ENCODE measurements at places on chromosomes 16 and 17.

GRCh38 chr16:65201511-65201910, 79.6 kb upstream of the CDH11 start:
- no peak for DNase-seq

- peak; percentile 47 for DNase-seq
These were observed 148.2 kb upstream of the GOT2 start for GRCh38 chr16:58882292-58882691.

DNA sequence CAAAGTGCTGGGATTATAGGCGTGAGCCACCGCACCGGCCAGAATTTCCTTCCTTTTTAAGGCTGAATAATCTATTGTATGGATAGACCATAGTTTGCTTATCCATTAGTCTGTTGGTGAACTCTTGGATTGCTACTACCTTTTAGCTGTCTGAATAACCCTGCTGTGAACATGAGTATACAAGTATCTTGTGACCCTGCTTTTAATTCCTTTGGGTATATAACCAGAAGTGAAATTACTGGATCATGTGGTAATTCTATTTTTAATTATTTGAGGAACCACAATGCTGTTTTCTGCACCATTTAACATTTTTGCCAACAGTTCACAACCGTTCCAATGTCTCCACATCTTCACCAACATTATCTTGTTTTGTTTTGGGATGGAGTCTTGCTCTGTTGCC, 4.6 kb upstream of the OTOA start:
- no peak for DNase-seq

GRCh38 chr16:89132194-89133005, 38.7 kb downstream of the ACSF3 start:
- no peak for DNase-seq

DNA sequence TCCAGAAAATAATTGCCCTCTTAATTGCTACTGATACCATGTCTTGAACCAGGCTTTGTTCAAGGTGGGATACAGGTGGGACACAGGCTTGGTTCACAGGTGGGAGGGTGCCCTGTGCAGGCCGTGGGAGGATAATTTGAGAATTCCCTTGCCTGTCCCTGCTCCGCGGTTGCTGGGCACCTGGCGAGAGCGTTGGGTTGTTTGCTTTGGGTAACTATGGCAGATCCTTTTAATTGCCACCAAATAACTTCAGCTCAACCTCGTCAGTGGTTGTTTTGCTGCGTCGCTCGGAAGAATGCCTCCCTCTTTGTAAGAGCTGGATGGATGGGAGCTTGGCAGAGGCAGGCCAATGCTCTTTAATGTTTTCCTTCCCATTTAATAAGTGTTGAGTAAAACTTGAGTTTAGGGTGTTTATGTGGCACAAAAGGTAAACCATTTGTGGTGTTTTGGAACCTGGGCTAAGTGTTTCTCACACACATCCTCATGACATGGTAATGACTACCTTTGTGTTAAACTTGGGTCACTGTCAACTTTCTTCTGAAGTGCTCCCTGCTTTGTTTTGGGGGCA, 202.5 kb downstream of the MSI2 start:
- DNase-seq = no peak

- DNase-seq = peak; percentile 73
These were observed 21.4 kb downstream of the QPRT start for GRCh38 chr16:29700253-29700987.

- DNase-seq = no peak
These were observed 35.4 kb upstream of the LYRM9 start for GRCh38 chr17:27928587-27928986.

DNA sequence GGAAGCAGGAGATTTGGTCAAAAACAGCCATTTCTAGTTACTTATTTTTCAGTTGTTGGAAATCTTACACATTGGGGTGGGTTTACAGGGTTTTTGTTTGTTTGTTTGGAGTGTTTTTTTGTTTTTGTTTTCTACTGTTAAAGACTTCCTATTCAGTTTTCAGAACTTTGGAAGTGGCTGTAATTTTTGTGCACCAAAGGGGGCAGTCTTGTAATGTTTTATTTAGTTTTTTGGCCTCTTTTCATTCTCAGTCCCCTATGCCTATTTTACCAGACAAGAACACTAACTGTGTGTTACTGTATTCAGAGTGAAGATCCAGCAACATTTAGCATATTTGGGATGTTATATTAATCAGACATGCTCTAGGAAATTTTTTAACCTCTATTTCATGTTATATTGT, 20.6 kb downstream of the TPPP3 start:
- DNase-seq = no peak

DNA sequence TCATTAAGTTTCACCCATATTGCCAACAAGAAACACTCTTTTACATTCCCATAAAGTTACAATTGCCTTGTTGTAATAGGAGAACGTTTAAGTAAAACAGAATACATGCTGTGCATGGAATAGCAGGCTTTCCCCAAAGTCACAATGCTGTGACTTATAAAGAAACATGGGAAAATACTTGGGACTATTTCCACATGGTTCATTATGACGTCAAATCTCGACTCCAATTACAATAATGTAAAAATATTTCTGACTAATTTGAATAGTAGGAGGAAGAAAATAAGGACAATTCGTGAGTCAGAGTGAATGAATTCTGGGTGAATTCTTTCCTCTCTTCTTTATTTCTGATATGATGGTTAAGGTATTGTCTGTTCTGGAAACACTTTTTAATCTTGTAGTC, 52.8 kb downstream of the CDH11 start:
- DNase-seq = no peak

DNA sequence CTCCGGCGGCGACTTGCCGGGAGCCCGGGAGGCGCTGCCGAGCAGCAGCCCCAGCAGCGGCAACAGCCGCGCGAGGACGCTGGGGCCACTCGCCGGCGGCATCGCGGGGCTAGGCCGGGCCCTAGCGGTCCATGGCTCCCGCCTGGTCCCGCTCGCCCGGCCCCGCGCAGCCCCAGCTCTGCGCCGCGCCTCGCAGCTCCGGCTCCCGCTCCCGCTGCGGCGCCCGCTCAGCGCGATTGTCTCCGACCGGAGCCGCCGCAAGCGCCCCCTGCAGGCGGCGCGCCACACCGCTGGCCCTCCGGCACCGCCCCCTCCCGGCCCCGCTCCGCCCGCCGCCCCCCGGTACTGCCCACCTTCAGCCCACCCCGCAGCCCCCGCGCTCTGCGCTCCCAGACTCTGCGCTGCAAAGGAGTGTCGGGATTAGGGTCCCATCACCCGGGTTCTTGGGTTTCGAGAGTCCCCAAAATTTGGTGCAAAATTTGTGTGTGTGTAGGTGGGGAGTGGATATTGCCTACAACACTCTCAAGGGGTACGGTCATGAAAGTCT, at the start of gene FAM171A2:
FAM171A2 (minus strand) TSS at position 241 of the 547 bp plus-strand sequence; CDS start at position 102, 139 bp downstream.
- peak; percentile 90 for DNase-seq

DNA sequence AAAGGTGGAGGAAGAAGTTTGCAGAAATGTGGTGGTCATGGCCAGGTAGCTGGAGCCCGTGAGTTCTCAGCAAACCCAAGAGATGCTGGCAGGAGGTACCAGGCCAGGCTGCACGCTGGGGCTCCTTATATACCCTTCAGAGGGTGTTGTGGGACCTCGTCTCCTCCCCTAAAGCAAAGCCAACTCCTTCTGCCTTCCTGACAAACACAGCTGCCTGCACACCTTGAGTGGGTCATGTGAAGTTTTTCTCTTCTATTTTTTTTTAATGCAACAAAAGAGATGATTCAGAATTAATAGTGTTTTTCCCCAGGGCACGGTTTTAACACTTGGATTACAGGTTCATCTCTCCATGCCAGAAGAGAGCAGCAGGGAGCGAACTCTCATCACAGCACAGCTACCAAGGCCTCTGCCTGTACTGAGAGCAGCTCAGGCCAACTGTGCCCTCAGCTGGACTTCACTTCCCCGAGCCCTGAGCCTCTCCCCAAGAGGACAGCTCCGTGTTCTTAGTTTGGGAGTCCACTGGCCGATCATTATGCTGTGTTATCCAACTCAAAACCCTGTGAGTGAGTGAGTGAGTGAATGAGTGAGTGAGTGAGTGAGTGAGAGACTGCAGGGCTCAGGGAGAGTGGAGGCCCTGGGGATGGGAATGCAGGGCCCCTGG, at the start of gene KRT15:
KRT15 (minus strand) TSS at position 102 of the 661 bp plus-strand sequence; CDS start at position 39, 63 bp downstream.
- no peak for DNase-seq

GRCh38 chr17:28812091-28812747, 30.4 kb downstream of the FAM222B start:
- DNase-seq = peak; percentile 99

GRCh38 chr16:89723279-89724250, 2.2 kb downstream of the ZNF276 start:
- no peak for DNase-seq

- no peak for DNase-seq
These were observed 15.0 kb downstream of the MAP2K4 start for GRCh38 chr17:12035673-12036072.

GRCh38 chr17:50101346-50102163, 6.4 kb downstream of the PDK2 start:
- DNase-seq = no peak

- no peak for DNase-seq
These were observed 16.4 kb upstream of the RBFOX3 start for GRCh38 chr17:79627184-79627765.

DNA sequence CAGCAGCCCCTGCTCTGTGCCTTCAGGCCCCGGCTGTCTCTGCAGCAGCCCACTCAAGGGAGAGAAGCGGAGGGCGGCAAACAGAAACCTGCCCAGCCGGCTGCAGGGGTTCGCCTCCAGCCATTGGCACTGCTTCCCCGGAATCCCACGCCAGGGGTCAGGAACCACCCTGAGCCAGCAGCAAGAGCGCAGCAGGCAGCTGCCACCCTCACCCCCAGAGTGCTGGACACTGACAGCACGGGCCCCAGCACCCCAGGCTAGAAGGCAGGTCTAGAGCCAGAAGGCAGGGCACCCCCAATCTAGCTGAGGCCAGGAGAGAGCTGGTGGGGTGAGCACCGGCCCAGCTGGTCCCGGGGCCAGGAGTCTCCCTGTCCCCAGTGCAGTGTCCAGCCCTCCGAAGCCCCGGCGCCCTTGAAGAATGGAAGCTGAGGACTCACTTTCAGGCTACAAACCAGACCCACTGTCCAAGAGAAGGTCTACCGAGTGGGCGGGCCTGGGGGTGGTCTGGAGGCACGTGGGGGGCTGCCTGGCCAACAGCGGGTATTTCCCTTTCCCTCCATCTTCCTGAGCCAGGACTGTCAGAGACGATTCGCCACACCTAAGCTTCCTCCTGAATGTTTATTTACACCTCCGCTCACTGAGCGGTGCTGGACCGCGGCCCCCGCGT, 8.4 kb downstream of the UBALD2 start:
- no peak for DNase-seq

DNA sequence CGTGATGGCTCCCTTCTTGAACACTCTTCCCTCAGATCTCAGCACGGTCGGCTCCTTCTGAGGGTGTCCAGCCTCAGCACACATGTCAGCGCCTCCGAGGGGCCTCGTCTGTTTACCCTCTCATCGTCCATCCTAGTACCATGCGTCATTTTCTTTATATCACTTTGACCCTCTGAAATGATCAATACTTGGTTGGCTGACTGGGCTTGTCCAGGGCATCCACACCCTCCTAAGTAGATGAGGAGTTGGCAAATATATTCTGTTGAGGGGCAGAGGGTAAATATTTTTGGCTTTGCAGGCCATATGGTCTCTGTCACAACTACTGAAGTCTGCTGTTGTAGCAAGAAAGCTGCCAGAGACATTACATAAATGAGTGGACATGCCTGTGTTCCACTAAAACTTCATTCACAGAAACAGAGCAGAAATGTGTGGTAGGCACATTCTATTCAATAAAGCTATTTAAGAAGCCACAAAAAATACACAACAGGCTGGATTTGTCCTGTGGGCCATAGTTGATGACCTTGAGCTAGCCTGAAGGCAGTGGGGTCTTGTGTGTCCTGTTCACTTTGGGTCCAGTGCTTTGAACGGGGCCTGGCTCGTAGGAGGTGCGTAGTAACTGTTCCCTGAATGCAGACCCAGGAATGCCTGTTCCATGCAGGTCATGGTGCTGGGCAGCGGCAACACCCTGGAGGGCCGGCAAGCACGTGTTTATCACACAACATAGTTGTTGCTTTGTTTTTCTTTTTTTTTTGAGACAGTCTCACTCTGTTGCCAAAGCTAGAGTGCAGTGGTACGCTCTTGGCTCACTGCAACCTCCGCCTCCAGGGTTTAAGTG, 185.8 kb downstream of the SNX29 start:
- no peak for DNase-seq

DNA sequence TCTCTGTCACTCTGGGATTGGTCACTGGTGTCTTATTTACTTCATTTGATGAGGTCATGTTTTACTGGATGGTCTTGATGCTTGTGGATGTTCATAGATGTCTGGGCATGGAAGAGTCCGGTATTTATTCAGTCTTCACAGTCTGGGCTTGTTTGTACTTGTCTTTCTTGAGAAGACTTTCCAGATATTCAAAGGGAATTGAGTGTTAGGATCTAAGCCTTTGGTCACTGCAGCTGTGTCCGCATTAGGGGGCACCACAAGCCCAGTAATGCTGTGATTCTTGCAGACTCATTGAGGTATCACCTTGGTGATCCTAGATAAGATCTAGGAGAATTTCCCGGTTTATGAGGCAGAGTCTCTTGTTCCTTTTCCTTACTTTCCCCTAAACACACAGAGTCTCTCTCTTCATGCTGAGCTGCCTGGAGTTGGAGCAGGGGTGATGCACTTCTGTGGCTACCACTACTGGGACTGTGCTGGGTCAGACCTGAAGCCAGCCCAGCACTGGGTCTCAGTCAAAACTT, 214.7 kb downstream of the SPECC1 start:
- DNase-seq = no peak

Data from GM10248 (cell line).